ENCODE measurements at places on chromosomes 6 and 20.

GRCh38 chr20:2871661-2872458 lies 1.4 kb upstream of the PTPRA start:
- no peak for DNase-seq

DNA sequence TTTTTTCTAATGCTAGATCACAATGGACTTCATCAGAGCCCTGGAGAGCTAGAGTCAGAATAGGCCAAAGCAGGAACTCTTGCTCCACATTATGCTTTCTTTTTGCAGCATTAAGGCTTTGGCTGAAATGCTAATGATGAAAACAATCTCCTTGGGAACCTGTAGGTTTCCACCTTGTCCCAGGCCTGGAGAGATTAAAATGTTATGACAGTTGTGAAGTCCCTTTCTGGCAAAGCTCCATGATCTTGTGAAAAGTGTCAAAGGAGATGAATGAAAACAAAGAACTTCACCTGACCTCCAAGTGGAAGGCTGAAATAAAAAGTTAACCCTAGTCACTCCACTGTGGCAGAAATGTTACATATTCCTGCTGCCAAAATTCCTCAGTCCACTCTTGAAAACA lies 64.0 kb upstream of the LRRC1 start:
- DNase-seq: no peak

DNA sequence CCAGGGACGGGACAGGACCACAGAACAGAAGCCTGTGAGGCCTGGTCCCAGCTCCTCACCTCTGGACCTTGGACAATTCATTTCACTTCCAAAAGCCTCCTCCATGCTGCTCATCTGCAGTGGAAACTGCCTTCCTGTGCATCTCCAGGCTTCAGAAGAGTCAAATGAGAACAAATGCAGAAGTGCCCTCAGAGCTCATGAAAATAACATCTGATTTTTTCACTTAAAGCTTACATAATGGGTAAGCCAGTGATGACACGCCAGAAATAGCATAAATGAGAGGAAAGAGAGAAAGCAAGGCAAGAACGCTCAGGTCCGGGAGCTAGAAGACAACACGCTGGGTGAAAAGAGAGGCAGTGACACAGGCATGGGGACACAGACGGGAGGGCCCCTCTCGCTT lies 7.9 kb downstream of the CNKSR3 start:
- no peak for DNase-seq

DNA sequence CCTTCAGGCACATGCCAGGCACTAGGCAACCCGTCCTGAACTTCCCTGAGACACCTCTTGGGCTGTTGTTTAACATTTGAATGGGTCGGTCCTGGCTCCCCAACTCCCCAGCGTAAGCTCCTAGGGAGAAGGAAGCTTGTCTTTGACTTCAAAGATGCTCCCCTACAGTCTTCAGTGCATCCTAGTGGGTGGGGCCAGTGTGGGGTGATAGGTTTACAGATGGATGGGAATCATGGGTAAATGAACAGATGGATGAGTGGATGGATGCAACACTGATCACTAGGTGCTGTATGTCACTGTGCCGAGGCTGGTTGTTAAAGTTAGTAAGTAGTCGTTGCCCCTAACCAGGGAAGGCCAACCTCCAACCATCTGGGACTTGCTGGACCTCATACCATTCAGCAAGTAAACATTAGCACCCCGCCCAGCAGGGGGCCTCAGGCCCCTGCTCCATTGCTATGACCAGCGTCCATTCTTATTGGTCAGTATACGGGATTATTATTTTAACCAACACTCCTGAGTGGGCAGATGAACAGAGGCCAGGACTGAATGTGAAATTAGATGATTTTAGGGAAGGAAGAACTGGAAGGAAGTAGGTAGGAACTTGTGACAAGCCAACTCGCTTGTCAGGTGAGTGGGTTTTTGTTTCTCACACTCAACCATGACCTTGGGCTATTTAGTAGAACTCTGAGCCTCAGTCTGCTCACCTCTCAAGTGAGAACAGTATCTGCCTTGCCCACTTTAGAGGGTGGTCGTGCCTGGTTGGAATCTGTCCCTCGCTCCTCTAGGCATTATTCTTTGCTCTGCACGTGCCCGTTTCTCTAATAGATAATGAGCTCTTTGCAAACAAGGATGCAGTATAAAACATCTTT lies 82.9 kb upstream of the FOXP4 start:
- peak; percentile 56 for DNase-seq

DNA sequence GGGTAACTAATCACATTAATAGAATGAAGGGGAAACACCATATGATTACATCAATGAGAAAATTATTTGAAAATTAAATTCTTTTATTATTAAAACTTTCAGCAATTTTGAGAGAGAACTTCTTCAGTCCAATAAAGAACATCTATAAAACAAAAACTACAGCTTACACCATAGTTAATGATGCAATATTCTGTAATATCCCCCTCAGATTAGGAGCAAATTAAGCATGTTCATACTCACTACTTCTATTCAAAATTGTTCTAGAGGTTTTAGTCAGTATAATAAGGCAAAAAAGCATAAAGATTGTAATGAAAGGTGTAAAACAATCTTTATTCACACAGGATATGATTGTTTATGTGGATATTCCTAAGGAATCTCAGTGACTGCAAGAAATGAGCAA lies 465.4 kb downstream of the CD109 start:
- DNase-seq: no peak

- DNase-seq: no peak
Measured at GRCh38 chr20:64083378-64083803, 807 bp downstream of the LKAAEAR1 start.

DNA sequence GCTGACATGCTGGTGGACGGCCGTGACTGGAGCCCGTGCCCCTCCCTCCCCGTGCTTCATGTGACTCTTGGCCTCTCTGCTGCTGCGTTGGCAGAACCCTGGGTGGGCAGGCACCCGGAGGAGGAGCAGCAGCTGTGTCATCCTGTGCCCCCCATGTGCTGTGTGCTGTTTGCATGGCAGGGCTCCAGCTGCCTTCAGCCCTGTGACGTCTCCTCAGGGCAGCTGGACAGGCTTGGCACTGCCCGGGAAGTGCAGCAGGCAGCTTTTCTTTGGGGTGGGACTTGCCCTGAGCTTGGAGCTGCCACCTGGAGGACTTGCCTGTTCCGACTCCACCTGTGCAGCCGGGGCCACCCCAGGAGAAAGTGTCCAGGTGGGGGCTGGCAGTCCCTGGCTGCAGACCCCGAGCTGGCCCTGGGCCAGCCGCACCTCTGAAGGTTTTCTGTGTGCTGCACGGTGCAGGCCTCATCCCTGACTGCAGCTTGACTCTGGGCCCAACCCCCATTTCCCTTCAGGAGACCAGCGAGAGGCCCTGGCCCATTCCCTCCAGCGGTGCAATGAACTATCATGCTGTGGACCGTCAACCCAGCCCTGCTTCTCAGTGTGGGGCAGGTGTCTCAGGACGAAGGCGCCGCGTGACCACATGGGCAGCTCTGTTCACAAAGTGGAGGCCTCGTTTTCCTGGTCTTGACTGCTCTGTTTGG lies 8.1 kb downstream of the NPBWR2 start:
- no peak for DNase-seq

GRCh38 chr6:144652292-144652891 lies 367.3 kb downstream of the UTRN start:
- DNase-seq: no peak

DNA sequence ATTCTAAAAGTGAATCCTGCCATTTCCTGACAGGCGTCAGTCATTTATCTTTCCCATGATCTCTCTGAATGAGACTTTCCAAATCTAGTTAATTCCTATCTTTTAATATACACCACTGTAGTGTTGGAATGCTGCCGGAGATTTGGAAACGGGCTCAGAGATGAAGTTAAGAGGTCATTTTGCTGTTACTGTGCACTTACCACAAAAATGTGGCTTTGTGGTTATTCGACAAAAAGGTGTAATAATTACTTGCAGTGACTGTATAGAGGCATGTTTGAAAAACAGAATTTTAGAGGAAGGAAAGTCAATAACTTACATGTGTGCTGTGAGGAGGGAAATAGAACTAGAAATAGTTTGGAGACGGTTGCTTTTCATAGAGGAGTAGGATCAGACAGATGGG lies 460.2 kb upstream of the BTBD3 start:
- DNase-seq: no peak

- no peak for DNase-seq
Measured at GRCh38 chr6:169094552-169094950, 159.1 kb downstream of the THBS2 start.

- DNase-seq: no peak
Measured at GRCh38 chr6:3822747-3823445, 26.3 kb upstream of the FAM50B start.

- DNase-seq: no peak
Measured at GRCh38 chr6:28005152-28005890, 48.3 kb downstream of the OR2B6 start.

GRCh38 chr6:131916847-131917246 lies 34.3 kb downstream of the CCN2 start:
- no peak for DNase-seq

GRCh38 chr6:161216616-161217205 lies 57.1 kb downstream of the AGPAT4 start:
- no peak for DNase-seq

DNA sequence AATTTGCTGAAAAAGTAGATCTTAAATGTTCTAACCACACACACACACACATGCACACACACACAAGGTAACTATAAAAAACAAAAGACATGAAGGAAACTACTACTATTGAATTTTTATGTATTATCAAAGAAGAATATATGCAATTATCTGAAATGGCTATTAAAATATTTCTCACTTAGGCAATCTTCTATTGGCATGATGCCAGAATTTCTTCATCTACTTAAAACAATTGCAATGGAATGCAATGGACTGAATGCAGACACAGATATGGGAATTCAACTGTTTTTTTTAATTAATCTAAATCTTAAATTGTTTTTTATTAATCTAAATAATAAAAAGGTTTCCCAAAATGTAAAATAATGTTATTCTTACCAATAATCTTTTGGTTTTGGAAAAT lies 152.6 kb upstream of the SMLR1 start:
- no peak for DNase-seq

- peak; percentile 43 for DNase-seq
Measured at GRCh38 chr6:69719602-69720193, 77.1 kb downstream of the LMBRD1 start.

GRCh38 chr6:62042429-62042828 lies 243.6 kb downstream of the KHDRBS2 start:
- DNase-seq: no peak

GRCh38 chr6:36319436-36319762 lies 17.3 kb downstream of the BNIP5 start:
- no peak for DNase-seq

GRCh38 chr20:47484303-47484702 lies 17.4 kb upstream of the NCOA3 start:
- DNase-seq: no peak

DNA sequence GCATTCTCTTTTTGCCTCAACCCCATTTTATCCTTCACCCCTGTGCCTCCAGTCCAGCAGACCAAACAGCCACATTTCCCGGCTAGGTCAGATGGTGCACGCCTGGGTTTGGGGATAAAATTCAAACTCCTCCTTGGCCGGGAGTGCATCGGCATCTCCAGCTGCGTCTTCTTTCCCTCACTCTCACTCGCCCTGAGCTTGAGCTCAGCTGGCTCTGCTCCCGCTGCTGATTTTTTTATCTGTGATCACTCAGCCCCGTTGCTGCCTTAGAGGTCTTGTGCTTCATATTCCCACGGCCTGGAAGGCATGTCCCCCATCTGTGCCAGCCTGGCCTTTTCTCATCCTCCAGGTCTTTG lies 6.8 kb upstream of the EZR start:
- no peak for DNase-seq

DNA sequence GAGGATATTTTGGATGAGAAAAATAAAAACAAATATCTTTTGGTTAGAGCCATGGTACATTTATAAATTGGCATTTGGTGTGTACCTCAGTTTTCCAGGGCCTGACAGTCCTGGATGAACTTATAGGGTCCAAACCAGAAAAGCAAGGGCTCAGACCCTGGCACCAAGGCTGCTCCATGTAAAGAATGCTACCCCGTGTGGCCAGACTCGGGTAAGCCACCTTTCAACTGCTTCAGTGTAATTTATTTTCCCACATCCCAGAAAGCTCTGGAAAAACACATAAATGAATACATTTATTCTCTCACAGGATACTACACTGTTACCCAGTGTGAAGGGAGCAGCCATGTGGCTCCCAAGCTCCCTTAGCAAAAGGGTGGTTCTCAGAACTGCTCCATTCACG lies 13.8 kb downstream of the MRPL14 start:
- DNase-seq: no peak

- DNase-seq: peak; percentile 99
Measured at GRCh38 chr20:53773792-53774401, 180.3 kb upstream of the ZNF217 start.

DNA sequence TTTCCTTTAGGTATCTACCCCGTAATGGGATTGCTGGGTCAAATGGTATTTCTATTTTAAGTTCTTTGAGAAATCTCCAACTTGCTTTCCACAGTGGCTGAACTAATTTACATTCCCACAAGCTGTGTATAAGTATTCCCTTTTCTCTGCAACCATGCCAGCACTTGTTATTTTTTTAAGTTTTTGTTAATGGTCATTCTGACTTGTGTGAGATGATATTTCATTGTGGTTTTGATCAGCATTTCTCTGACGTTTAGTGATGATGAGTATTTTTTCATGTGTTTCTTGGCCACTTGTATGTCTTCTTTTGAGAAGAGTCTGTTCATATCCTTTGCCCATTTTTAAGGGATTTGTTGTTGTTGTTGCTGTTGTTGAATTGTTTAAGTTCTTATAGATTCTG lies 871.1 kb downstream of the KIF16B start:
- peak; percentile 10 for DNase-seq

DNA sequence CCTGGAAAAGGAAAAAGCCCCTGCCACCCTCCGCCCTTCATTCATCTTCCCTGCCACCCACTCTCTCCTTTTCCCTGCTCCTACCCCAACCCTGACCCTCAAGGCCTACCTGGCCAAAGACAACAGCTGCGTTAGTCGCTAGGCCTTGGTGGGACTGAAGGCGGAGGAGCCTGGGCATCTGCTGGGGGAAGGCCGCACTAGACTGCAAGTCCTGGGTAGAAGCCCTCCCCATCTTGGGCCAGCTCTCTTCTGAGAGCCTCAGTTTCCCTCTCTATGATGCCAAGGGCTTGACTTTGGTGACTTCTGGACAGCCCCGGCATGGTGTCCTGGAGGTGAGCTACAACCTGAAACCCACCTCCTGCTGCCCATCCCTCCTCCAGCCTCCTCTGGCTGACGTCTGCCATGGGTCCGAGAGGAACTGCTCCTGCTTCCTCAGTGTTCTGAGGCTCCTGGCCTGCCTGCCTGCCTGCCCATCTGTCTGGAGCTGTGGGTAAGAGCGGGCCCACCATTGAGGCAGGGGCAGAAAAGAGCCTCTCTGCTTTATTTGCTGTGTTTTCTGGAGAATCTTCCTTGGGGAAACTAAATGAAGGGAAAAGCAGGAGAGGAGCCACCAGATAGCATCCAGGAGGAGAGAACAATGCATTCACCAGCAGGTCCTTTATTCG lies 7.5 kb upstream of the FOXC1 start:
- no peak for DNase-seq

DNA sequence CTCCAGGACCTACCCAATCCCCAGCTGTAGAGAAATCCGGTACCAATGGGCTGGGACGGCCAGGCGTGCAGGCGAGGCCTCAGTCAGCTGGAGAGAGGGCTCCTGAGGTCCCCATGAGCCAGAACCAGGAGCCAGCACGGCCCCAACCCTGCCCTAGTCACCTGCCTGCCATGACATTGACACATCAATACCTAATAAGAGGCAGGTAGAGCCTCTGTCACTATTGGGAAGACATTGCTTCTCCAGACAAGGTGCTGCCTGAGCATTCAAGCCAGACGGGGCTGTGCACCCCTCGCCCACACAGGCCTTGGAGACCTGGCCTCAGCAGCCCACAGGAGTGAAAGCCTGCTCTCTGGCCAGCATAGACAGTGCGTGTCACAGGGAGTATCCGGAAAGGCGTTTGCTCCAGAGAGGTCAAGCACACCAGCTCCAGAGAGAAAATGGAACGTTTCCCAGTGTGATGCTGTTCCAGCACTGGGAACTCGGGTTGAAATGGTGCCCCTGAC lies 3.5 kb downstream of the DLL1 start:
- no peak for DNase-seq
